ENCODE measurements at places on chromosomes 7 and 10.
A peak's percentile ranks its signal among the peaks of the same experiment; 100 is the strongest.

DNA sequence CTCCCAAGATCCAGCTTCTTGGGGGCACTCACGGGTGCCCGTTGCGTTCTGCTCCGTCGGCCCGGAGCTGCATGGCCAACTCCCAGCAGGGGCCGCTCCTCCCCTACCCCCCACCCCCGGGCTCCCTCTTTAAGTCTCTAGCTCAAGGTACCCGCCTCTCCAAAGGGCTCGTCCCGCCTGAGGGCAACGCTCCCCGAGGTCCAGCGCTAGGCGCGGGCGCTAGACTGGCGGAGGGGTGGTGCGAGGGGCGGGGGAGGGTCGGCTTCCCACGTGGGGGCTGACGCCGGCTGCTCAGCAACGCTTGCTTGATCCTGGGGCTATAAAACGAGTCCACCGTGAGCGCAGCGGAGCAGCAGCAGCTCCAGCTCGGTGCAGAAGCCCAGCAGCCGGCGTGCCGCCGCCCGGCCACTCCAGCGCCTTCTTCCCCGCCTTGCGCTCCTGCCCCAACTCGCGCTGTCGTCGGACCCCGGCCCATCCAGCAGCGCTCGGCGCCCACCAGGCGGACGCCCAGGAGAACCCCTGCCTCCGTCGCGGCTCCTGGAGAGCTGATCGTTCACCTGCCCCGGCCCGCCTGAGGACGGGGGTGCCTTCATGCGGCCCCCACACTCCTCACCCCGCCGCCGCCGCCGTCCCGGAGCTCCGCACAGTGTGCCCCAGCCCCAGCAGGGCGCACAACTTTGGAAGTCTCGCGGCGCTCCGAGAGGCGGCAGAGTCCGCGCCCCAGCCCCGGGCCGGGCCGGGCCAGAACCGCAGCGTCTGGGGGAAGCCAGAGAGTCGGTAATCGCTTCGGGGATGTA is at the start of gene ADRA2A:
Gene ADRA2A (plus strand): TSS at position 348 of the 797 bp plus-strand sequence. CDS start 968 bp downstream, outside the sequence.
- DNase-seq, result peak; percentile 8

GRCh38 chr7:156192921-156193320 is 380.7 kb upstream of the SHH start:
- DNase-seq, result no peak

DNA sequence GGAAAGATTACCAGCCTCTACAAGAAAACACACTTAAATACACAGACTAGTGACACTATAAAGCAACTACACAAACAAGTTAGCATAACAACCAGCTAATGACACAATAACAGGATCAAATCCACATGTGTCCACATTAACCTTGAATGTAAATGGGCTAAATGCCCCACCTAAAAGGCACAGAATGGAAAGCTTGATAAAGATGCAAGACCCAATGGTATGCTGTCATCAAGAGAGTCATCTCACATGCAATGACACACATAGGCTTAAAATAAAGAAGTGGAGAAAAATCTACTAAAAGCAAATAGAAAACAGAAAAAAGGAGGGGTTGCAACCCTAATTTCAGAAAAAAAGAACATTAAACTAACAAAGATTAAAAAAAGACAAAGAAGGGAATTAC is 14.0 kb upstream of the GIMAP4 start:
- DNase-seq, result no peak

- no peak for DNase-seq
These were observed 192.5 kb upstream of the PPP2R2D start for GRCh38 chr10:131708225-131708880.

DNA sequence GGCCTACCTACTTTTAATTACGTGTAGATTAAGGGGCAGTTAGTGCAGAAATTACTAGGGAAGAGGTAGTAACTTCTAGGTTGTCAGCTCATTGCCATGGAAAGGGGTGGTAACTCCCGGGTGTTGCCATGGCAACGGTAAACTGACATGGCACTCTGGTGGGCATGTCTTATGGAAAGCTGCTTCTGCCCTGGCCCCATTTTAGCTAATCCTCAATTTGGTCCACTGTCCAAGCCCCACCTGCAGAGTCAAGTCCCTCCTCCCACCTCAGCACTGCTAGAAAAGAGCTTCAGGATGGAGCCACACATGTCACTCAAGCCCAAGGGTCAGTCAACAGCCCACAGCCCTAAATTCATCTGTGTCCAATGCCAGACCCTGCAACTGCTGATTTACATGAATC is 7.5 kb upstream of the ZKSCAN1 start:
- no peak for DNase-seq

DNA sequence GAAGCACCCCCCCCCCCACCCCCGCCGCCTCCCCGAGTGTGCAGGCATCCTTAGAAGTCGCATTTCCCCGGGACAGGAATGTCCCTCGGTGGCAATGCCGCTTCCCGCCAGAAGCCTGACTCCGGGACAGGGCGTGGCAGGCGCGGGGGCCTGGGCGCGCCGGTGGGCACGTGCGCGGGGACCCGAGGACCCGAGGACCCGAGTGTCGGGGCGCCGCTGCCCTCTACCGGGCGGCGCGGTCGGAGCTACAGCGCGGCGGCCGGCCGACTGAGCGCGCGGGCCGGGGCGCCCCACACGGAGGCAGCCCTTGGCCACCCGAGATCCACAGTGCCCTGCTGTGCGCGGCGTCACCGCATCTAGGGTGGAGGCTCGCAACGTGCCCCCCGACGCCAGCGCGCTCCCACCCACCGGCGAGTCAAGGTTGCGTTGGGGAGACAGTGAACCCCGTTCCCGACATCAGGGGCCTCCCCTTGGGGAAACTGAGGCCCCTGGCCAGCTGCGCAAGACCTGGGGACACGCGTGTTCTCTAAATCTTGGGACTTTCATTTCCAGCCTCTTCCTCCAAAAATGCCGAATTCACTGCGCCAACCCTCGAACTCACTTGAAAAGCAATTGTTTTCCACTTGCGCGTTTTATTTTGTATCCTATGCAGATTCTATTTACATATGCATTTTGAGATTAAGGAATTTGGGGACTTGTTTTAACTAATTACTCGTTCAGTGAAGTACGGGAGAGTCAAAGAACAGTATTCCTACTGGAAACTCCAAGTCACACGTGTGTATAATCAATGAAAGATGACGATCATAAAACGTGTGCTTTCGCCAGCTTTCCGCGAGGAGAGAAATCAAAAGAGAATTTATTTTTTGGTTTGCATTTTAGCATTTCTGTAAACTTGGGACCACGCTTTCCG is 3.1 kb upstream of the CUX1 start:
- DNase-seq, result peak; percentile 60

DNA sequence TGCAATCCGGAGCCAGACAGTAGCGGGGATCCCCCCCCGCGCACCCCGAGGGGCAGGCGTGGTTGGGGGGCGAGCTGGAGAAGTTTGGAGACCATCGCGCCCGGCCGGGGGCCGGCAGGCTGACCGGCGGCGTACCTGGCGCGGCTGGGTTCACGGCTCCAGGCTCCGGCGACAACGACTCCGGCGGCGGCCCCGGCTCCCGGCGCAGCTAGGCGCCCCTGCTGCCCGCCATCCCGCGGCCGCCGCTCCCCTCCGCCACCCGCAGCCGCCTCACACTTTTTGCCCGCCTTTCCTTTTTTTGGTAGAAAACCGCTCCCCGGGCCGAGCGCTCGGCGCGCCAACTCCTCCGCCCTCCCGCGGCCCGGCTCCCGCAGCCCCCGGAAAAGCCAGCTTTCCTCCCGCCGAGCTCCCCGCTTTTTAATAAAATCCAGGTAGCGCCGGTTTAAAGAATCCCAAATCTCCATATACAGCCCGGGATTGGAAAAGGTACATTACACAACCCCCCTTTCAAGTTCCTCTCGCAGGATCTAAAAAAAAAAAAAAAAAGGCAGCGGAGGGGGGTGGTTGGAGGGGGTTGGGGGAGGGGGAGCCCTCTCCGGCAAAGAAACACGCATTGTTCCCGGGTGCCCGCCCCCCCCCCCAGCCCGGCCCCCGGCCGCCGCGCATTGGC is at the start of gene TNRC18:
Gene TNRC18 (minus strand): TSS at position 529 of the 670 bp plus-strand sequence. CDS start 2,588 bp downstream, outside the sequence.
- no peak for DNase-seq

DNA sequence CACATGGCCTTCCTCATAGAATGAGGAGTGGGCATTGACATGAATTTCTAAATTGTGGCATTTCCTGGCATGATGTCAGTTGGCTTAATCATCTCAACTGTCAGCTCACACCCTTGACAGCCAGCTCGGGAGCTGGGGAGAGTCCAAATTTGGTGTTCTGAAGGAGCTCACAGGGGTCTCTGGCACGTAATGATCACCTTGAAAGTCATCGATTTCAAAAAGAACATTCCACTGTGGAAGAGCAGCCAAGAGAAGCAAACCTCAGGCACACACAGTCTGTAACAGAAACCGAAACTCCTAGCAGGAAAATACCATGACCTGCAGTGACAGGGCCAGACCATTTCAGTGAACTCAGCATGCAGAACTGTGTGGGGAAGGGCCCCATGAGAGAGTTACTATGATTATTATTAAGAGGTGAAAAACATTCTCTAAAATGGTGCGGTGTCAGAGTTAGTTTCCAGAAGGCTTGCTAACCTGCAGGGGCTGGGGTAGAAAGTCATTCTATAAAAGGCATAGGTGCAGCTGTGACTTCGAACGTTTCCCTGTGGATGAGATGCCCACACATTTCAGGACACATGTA is 26.4 kb upstream of the KLF6 start:
- peak; percentile 74 for DNase-seq

DNA sequence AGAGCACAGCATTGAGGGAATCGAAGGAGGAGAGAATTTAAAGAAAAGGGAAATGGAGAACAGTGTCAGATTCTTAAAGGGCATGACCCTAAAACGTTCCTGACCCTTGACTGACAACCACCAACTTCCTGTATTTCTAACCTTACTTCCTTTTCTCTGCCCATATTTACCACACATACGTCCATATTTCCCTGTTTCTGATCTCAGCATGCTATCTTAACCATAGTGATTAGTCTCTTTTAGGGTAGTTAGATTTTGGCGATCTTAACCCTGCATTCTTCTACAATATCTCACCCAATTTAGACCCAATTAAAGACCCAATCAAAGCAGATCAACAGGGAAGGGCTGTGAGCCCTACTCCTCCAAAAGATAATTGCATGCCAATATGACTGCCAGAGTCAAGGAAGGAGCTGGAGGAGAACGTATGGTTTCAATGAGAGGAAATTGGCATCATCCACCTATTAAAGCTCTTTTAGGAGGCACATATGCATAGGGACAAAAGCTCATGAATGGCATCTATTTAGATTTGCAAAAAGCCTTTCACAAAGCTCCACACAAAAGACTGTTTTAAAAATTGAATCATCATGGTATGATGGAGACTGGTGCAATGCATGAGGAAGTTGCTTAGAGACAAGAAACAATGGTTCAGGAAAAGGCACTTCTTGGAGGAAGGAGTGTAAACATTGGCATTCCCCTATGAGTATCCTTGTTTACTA is 49.0 kb upstream of the ARHGAP12 start:
- no peak for DNase-seq

GRCh38 chr7:143367972-143368371 is 5.5 kb upstream of the FAM131B start:
- no peak for DNase-seq

DNA sequence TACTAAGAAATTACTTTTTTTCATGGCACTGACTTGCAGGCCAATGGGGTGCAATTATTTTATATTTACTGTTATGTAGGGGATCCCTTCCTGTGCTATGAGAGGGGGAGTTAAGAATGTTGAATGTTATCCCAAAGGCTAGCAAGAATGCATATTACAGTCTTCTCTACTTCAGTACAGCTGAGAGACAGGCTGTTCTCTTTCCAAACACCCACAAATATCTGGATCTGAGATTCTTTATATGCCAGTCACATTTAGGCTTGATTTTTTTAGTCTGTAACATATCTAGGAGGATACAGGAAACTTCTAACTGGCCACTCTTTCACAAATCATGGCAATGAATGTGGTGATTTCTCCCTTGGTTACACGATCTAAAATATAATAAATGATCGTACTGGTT is 266.4 kb upstream of the FZD8 start:
- no peak for DNase-seq

GRCh38 chr7:18317941-18318340 is 177.6 kb upstream of the HDAC9 start:
- no peak for DNase-seq

DNA sequence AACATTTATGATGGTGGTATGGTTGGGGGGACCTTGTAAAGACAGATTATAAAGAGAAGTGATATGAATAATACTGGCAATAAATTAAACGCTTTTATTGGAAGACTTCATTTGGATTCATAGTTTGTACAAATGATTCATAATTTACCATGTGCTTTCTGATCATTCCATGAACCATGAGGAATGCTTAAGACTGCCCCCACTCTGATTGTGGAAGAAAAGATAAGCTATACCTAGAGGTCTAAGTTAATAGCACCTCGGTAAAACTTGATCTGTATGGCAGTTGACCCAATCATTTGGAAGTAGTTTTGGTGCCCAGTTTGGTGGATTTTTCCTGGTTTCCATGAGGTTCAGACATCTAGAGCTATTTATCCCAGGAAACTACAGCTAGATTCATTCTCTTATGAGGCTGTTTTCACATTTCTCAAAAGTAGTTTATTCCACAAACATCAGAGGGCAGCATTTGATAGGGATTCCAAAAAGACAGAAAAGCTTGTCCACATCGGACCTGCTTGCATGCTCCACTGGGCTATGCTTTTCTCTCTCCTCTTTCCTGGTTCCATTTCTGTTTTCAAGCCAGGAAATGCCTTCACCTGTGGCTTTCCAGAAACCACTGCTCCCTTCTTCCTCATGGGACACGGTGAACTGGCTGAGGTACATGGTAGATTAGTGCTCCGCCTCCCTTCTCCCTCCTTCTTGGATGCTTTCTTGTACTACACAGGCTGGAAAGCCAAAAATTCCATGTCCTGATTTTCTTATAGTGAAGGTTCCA is 29.2 kb downstream of the TFAM start:
- DNase-seq, result no peak

GRCh38 chr7:132075515-132075914 is 500.8 kb downstream of the PLXNA4 start:
- DNase-seq, result no peak

DNA sequence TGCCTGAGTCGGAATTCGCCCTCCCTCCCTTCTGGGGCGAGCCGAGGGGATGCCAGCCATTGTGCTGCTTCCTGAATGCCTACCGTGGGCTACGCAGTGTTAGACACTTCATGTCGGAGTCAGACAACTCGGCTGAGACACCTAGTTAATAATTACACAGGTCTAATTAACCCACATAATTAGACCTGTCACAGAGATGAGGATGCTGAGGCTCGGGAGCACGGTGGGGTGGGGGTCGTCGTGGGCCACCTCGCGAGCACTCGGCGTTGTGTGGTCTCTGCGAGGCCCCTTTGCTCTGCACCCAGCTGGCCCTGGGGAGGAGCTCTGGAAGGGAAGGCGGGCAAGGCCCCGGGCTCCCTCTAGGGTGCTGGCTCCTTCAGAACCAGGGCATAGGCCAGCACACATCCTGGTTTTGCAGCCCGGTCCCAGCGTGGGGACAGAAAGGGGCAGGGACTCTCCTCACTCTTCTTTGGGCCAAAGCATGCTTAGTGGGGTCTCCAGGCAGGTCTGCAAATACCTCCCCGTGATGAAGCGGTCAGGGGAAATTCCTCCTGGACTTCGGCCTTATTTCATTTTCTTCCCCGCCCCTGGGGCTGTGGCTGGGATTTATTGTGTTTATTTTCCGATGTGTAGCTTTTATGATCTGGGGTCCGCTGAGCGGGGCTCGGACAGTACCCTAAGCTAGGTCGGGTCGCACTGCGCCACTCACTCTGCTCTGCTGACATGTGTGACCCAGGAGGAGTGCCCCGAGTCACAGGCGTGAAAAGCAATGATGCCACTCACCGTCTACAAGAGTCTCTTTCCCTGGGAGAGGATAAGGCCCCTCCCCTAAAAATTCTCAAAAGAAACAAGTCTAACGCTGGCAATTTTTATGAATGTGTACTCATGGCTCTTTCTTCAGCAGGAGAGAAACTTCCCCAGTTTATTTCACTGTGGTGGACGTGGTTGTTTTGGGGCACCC is 4.9 kb upstream of the FOXL3 start:
- no peak for DNase-seq

Data from T-helper 2 cell treated with Interferon-gamma antibody and Interleukin-4, amounts not matched to agents 5 μg/mL and 100 μg/mL, for 36 hours (primary cell).